Stimulated activated CD4-positive, alpha-beta T cell treated with anti-CD3 and anti-CD28 coated beads, Interleukin-4, amount 100 ng/mL, for 24 hours (primary cell): ENCODE measurements at places on chromosomes 5 and 9.

DNA sequence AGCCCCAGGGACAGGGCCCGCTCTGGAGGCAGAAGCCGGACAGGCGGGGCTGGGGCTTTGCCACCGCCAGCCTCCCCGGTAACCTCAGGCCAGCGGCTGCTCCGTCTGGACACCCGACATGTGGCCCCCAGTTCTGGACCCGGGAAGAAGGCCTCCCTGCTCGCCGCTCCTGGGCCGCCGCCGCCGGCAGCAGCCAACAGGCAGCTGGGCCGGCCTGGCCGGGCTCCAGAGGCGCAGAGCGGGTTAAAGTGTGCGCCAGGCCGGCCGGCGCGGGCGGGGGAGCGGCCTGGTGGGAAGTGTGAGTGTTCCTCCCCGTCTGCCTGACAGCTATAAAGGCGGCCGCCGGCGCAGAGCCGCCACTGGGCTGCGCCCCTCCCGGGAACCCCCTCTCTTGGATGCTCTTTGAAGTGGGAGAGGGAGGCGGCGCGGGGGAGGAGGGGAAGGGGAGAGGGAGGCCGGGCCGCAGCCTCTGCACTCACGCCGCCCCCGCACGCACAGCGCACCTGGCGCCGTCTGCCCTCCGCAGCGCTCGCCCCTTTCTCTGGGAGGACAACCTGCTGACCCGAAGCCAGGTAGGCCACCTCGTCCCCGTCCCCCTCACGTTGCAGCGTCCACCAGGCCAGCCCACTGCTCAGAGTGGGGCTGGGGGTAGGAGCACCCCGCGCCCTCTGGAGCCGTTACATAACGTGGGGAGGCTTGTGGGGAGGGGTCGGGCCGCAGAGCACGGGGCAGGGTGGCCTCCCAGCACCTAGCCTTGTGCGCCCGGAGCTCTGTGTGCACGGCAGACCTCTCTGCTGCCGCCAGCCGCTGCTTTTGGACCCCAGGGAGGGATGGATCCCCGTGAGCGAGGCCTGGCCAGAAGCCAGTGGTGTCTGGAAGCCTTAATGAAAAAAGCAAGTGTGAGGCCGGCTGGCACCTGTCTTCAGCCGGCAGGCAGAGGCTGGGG, at the start of gene ADAMTSL2:
TSS of gene ADAMTSL2 (plus strand) at position 359 of the 946 bp plus-strand sequence. CDS start 2,009 bp downstream, outside the sequence.
- peak; percentile 29 for DNase-seq

GRCh38 chr5:64678374-64678773, 11.9 kb upstream of the SHISAL2B start:
- no peak for DNase-seq

- DNase-seq: no peak
These were observed 785 bp upstream of the P4HA2 start for GRCh38 chr5:132228241-132229035.

GRCh38 chr5:138784590-138784989, 31.4 kb downstream of the CTNNA1 start:
- DNase-seq: no peak

DNA sequence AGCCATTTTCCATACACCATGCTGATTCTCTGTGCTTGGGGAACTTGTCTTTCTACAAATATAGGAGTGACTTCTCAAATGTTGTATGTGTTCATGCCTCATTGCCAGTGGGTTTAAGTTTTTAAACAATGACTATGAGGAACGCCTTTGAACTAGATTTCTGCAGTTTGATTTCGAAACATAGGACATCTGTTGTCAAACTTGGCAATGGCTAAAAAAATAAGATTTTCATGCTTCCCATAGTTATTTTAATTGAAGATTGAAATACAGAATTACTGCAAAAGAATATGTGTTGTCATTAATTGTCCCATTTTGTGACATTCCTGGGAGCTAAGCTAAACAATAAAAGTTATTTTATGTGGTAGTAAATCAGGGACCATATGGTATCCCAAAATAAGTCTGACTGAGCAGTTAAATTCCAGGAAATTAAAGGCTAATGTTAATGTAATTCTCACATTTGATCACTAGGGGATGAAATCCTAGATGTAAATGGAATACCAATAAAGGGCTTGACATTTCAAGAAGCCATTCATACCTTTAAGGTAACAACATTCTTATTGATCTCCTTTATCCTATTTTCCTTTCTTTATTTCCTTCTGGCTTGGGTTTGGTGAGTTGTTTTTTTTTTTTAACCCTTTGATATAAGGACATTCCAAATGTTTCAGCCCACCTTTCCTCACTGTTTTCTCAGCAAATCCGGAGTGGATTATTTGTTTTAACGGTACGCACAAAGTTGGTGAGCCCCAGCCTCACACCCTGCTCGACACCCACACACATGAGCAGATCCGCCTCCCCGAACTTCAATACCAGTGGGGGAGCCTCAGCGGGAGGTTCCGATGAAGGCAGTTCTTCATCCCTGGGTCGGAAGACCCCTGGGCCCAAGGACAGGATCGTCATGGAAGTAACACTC, 116.7 kb downstream of the GOLPH3 start:
- no peak for DNase-seq

DNA sequence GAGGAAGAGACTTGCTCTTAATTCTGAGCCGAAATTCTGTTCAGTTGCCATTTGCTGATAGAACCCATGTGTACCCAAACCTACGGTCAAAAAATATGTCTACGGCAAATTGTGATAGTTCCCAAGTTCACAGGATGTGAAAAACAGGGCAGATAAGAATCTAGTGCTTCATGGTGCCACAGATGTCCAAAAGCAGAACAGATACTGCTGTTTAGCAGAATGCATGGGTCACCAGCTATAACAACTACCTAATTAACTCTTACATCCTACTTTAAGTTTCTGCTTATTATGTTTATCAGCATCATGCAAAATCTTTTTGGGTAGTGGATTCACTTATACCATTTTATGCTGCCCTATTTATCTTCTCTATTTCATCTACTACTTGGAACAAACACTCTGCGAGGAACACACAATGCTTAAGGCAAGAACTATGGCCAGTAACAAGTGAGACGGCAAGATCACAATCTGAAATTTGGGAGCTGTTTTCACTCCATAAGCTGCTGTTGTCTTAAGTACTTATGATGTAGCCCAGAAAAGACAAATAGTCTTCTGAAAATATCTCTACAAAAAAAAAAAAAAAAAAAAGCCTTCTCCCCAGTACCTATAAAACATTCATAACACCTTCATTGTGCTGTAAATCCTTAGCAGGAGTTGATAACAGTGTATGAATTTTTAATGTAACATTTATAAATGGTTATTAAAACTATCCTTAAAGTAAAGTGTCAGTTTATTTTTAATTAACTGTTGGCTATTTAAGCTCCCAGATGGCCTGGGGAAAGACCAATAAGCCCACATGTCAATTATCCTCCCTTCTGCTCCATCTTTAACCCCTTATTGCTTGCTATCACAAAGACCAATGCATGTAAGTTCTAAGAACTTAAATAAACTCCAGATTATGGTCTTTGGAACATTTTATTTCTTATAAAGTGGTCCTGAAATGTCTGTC, 232.3 kb downstream of the TLR4 start:
- DNase-seq: no peak

DNA sequence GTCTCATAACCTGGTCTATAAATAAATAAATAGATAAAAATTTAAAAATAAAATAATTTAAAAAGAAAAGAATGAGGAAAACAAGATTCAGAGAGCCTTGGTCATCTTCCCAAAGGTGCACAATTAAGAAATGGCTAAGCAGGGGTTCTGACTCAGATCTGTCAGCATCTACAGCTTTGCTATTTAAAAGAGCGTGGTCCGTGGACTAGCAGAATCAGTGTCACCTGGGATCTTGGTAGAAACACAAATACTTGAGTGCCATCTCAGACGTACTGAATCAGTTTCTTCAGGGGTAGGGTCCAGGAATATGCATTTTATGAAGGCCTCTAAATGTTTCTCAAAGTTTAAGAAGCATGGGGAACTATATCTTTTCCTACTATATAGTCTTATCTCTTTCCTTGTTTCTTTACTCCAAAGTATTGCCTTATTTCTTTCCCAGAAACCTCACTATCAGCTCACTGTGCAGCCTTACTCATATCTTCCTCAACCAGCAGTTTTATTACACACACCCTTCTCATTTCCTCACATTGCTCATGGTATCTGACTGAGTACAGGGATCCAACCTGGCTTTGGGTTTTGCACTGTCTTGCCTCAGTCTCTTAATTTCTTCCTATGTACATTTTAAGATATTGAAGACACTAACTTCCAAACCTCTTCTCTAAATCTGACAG, 58.6 kb downstream of the TMC1 start:
- DNase-seq: no peak

- no peak for DNase-seq
These were observed 11.4 kb upstream of the ARSI start for GRCh38 chr5:150313921-150314716.

- peak; percentile 68 for DNase-seq
These were observed 664 bp upstream of the ARSB start for GRCh38 chr5:78985725-78986223.

- DNase-seq: no peak
These were observed 36.8 kb upstream of the NEK6 start for GRCh38 chr9:124220946-124221451.

DNA sequence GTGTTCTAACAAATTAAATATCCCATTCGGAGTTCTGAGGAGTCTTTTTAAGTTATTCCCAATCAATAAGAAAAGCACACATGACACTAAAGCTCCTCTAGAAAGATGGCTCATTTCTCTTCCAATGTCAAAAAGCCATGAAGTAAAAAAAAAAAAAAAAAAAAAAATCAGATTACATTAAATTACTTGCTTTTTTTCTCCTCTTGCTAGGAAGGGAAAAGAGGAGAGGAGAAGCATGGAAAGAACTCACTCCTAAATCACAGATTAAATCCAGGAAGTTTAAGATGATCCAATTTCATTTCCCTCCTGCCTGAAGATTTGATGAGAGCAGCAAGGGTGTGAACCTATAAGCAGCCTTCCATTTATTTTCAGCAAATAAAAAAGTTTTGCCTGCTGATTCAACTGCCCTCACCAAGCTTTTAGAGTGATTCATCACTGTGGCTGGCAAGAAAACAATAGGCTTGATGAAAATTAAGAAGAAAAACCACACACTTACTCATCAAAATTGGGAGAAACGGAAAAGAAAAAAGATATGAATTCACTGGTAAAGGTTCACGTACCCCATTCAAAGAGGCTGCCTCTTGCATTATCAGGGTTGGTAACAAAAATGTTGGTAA, 19.7 kb downstream of the MYO10 start:
- no peak for DNase-seq

DNA sequence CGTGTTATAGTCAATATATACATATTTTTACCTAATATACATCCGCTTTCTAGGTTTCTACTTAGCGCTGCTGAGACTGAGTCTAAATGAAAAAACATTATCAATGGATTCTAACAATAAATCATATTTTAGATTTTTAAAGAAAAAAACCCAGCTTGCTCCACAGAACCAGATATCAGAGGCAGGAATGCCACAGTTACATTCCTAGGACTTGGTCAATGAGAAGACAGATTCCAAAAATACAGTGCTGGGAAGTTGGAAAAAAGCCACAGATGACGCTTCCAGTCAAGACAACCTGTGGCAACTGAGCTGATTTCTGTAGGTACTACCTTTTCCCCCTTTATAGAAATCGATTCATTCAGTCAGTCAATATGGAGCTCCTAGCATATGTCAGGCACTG, 577 bp upstream of the CCDC112 start:
- no peak for DNase-seq

DNA sequence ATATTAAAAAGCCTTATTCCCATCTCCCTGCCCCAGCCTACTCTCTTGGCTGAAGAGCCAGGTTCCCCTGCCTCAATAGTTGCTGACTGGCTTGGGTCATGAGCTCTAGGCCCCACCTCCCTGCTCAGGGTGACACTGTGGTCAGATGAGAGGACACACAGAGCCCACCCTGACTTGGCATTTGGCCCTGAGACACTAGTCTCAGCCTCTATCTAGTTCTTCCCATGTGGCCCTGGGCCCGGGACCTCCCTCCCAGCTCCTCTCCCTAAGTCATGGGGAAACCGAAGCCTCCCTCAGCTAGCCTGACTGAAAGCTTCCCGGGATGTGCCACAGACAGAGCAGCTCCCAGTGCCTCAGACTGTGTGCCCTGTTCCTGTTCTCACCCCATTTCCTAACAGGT, 5.8 kb upstream of the MYOZ3 start:
- no peak for DNase-seq

- DNase-seq: no peak
These were observed 9.0 kb downstream of the CDX1 start for GRCh38 chr5:150175536-150175935.

DNA sequence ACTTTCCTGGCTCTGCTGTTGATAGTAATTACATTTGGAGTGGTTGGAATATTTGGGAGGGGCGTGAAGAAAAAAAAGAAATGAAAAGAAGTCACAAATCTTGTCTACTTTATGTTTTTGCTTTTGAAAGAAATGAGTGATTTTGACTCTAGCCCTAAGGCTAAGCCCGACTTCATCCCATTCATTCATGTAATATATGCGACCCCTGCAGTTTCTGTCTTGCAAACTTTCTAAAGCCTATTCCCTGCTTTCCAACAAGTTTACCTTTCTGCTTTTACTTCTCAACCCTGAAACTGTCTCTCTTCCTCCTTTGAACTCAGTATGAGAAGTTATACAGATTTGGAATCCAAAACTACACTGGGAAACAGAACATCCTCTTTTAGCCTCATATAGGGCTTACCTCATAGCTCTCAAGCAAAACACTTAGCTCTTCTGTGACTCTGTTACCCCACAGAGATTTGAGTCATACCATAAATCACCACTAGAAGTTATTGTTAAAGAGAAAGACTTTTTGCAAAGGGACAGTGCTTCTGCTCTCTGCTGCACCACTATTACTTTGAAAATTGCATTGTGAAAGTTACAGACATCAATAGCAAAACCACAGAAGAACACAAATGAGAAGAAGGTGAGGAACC, 1.6 kb downstream of the CFAP95 start:
- no peak for DNase-seq

- DNase-seq: no peak
These were observed 47.1 kb downstream of the CAST start for GRCh38 chr5:96709152-96709821.

GRCh38 chr9:68894502-68894901, 119.4 kb downstream of the PRKACG start:
- no peak for DNase-seq

GRCh38 chr9:124652615-124653393, 118.3 kb downstream of the NR6A1 start:
- no peak for DNase-seq

- DNase-seq: no peak
These were observed 107.4 kb downstream of the SCAMP1 start for GRCh38 chr5:78467752-78468357.

DNA sequence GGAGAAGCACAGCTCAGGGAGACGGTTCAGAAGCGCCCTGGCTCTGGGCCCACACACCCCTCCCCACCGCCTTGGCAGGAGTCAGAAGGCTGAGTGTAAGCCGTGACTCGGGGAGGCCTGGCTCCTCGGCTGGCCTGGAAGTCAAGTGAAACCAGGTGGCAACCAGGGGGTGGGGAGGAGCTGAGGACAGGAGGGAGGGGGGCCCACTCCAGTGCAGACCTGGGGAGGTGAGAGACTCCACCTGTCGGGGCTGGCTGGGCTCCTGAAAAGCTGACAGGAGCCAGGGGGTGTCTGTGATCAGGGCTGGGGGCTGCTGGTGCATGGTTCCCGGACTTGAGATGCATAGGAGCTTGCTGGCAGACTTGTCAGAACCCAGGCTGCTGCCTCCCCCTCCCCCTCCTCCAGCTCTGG, 150.2 kb upstream of the PHYKPL start:
- no peak for DNase-seq

GRCh38 chr9:137382444-137383080, 40.4 kb downstream of the EXD3 start:
- no peak for DNase-seq
